Right hindlimb (tissue), 1 donor: ENCODE measurements at places on chromosomes 7 and 10.

DNA sequence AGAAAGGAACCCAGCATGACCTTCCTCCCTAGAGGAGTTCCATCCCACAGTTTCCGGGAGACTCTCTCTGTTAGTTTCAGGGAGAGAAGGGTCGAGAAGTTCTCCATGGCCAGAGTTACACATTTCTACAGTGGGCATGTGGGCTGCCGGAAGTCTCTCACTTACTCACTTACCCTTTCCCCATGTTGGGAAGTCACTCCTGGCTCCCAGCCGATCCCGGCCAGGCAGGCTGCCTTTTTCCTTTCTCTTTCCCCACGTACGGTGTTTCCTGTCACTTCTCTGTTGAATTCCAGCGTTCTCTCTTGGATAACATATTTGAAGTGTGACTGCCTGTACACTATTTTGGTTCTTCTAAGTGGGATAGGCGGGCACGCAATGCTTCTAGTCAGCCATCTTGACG, 3.5 kb downstream of the TEX36 start:
- no peak for DNase-seq

GRCh38 chr10:70726909-70727495, 54.7 kb downstream of the ADAMTS14 start:
- no peak for DNase-seq

GRCh38 chr10:110044681-110045080, 36.9 kb downstream of the ADD3 start:
- DNase-seq, result no peak

DNA sequence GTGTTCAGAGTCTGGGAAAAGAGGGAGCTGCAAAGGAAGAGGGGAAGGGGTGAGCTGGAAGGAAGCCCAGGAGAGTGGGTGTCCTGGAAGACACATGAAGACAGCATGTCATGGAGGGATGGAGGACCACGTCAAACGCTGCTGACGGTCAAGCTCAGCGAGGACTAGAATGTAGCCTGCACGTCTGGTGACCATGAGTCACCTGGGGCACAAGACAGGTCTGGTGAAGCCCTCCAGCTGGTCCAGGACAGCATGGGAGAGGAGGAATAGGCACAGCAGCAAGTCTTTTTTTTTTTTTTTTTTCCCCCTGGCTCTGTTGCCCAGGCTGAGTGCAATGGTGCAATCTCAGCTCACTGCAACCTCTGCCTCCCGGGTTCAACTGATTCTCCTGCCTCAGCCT, 19.6 kb upstream of the AMZ1 start:
- DNase-seq, result no peak

- no peak for DNase-seq
Measured at GRCh38 chr7:98771941-98772603, 97.7 kb downstream of the TMEM130 start.

GRCh38 chr7:4174451-4174850, 507.6 kb upstream of the FOXK1 start:
- no peak for DNase-seq

DNA sequence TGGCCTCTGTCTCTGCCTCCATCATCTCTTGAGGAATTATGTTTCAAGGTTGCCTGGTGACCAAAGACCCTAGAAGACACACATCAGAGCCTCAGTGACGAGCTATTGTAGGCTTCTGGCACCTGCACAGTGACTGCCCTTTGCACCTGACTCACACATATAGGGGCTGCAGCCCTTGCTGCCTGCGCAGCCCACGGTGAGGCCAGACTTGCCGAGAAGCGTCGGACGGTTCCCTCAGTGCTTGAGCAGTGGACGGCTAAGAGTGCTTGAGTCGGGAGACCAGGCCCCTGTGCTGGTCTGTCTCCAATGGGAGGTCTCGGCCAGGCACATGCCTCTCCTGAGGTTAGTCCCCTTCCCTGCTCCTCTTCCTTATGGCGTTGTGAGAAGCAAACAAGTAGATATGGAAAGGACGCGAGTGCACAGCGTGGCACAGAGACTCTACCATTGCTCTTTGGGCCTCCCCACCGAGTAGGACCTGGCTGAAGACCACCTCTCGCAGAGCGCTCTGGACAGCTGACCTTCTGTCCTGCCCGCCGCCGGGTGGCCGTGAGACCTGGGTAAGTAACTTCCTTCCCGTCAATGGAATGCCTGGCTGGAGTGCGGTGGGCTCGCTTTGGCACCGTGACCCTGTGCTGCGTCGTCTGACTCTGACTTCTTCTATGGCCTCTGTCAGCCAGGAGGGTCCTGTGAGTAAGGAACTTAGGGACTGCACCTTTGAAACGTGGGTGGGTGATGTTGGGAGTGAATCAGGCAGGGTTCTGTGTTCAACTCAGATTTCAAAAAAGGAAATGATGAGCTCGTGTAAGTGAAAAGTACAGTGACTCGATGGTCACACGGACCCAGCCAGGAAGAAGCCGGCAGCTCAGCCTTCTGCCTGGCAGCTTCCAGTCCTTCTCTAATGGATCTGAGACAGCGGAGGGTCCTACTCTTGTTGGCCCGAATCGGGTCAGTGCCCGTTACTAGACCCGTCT, 33.7 kb downstream of the ZNF775 start:
- DNase-seq, result peak; percentile 9

GRCh38 chr10:130464426-130464825, 328.2 kb downstream of the GLRX3 start:
- no peak for DNase-seq

DNA sequence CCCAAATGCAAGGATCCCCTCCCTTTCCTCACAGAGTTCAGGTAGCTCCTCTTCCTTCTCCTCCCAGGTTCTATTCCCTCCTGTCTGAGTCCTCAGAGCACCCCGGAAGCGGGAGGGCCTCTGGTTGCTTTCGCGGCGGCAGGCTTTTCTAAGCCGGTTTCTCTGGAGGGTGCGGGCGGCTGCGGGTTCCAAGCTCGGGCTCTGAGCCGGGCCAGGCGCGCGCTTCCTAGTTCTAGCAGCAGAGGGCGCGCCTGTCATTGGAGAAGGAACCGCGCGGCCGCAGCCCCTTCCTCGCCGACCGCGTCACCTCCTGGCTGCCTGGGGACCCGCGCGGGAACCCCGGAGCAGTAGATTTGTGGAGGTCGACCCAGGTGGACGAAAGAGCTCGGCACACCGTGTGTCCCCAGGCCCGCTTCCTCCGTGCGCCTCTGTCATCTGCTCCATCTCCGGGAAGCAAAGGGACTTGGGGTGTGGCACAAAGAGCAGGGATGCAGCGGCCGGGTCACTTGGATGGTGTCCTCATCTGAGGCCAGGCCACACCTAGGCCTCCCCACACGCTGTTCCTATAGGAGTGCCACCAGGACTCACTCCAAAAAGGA, 389.0 kb upstream of the PODXL start:
- peak; percentile 63 for DNase-seq

DNA sequence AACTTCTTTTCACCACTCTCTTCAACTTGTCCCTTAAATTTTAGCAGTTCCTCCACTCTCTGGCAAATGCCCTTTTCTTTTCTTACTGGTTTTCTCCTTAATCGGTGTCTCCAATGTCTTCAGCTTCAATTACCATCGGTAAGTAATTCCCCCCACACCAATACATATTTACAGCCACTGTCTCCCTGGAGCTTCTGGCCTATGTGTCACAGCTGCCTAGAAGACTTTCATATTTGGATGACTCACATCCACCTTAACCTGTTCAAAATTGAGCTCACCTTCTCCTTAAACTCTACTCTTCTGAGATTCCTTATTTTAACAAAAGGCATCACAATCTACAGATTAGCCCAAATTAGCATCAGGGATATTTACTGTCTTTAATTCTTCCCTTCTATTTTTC, 380.4 kb downstream of the POM121L12 start:
- DNase-seq, result no peak

DNA sequence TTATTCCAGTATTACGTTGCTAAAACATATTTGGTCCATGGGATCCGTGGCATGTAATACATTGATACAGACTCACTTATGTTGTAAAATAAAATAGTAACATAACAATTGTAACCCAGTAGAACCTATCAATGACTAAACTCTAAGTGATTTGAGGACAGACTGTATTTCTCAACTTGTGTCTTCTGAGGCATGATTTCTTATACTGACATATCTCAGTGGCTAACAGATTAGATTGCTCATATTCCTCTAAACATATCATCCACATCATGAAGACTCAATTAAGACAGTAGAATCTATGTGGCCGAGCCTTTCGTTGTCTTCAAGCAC, 72.3 kb downstream of the CREB5 start:
- no peak for DNase-seq

DNA sequence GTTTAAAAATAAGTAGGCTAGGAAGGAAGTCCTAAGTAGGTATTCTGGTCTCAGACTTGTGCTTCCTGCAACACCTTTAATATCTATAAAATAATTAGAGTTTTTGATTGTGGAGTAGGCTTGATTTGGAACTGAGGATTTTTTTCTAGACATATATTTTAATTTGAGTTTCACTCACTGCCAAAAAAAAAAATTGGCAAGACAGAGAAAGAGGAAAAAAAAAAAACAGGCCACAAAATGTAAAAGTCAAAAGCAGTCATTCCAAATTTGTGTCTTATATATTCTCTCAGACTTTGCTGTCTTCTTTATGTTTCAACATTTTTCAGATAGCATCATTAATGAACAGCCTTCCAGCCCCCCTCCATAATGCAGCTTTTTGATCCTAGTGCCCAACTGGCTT, 346.1 kb downstream of the NRG3 start:
- no peak for DNase-seq

GRCh38 chr10:104084482-104085142, 1.1 kb downstream of the COL17A1 start:
- DNase-seq, result no peak

DNA sequence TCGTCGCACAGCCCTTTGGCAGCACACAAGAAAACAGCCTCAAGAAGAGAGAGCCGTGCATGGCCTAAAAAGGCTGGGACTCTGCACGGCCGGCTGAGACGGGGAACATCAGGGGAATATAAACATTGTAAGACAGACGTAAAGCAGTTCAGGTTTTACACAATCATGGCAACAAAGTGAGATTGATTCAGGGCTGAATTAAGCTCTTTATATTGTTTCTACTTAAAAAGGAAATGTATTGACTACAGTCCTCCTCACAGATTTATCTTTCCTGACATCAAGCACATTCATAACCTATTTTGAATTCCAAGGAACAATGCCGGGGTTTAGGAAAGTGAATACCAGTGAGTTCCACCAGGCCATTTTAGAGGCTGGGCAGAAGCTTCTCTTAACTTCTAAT, 25.2 kb downstream of the SORBS1 start:
- DNase-seq, result peak; percentile 37
